Right ventricle myocardium inferior (tissue), 1 donor: ENCODE measurements at places on chromosomes 1 and 21.

DNA sequence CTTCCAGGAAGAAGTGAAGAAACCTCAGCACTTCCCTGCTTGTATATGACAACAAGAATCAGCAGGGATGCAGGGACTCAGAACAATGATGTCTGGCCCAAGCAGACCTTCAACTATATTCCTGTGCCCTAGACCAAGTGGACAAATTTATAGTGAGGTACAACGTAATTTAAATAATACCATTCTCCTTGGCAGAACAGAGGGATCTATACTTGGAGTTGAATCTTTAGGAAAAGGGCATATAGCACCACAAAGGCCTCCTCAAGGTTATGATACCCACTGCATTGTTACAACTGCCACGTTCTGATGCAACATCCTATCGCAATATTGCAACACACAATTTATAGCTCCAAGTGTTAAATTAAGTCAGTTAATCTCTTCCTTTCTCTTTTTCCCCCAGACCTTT, 29.1 kb upstream of the GFI1 start:
- DNase-seq = no peak

GRCh38 chr1:225888898-225889601, at the start of gene LEFTY1:
Gene LEFTY1 (minus strand): TSS chr1:225889146. CDS start chr1:225889066, 80 bp downstream.
- no peak for DNase-seq

GRCh38 chr1:35406103-35406502, 137.6 kb downstream of the ZMYM4 start:
- DNase-seq = no peak

GRCh38 chr21:41365377-41366107, 3.7 kb downstream of the MX2 start:
- no peak for DNase-seq

- no peak for DNase-seq
Observed at GRCh38 chr1:175536369-175536768, 207.0 kb downstream of the TNR start.

DNA sequence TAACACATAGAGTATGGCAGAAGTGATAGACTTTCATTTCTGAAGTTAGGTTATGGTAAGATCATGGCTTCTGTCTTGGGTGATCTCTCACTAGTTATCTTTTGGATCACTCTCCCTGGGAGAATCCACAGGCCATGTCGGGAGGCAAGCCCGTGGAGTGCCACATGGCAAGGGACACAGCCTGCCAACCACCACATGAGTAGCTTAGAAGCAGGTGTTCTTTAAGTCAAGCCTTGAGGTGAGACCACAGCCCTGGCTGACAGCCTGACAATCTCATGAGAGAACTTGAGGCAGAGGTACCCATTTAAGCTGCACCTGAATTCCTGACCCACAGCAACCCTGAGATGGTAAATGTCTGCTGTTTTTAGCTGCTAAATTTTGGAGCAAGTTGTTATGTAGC, 130.4 kb downstream of the KCNN3 start:
- no peak for DNase-seq

DNA sequence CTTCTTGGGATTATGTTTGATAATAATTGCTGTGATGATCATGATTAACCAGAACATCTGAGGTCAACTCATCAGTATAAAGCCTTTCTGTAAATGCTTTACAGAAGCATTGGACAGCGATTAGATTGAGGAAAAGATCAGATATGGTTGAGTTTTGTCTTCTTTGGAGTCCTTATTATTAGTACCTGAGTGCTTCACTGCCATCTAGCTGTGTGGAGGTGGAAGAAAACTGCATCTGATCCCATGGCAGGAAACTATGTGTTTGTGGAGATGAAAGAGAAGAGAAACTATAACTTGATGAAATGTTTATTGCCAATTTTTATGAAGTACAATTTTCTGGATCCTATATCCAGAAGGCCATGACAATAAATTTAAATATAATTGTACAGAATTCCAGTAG, 11.4 kb downstream of the FLG2 start:
- DNase-seq = no peak

- DNase-seq = no peak
Observed at GRCh38 chr1:243268751-243269460, 13.1 kb downstream of the SDCCAG8 start.

- no peak for DNase-seq
Observed at GRCh38 chr1:99700020-99700419, 54.1 kb downstream of the PALMD start.
